8988T (cell line): ENCODE measurements at places on chromosomes 16 and 17.

DNA sequence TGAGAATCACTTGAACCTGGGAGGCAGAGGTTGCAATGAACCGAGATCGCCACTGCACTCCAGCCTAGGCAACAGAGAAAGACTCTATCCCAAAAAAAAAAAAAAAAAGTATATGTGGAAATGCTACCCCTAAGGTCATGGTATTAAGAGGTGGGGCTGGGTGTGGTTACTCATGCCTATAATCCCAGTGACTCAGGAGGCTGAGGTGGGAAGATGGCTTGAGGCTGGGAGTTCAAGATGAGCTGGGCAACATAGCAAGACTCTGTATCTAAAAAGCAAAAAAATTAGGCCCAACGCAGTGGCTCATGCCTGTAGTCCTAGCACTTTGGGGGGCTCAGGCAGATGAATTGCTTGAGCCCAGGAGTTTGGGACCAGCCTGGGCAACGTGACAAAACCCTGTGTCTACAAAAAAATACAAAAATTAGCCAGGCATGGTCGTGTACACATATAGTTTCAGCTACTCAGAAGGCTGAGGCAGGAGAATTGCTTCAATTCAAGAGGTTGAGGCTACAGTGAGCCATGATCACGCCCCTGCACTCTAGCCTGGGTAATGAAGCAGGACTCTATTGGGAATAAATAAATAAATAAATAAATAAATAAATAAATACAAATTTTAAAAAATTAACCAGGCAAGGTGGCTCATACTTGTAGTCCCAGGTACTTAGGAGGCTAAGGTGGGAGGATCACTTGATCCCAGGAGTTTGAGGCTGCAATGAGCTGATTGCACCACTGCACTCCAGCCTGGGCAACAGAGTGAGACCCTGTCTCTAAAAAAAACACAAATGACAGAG, 32.3 kb upstream of the NUFIP2 start:
- no peak for DNase-seq

DNA sequence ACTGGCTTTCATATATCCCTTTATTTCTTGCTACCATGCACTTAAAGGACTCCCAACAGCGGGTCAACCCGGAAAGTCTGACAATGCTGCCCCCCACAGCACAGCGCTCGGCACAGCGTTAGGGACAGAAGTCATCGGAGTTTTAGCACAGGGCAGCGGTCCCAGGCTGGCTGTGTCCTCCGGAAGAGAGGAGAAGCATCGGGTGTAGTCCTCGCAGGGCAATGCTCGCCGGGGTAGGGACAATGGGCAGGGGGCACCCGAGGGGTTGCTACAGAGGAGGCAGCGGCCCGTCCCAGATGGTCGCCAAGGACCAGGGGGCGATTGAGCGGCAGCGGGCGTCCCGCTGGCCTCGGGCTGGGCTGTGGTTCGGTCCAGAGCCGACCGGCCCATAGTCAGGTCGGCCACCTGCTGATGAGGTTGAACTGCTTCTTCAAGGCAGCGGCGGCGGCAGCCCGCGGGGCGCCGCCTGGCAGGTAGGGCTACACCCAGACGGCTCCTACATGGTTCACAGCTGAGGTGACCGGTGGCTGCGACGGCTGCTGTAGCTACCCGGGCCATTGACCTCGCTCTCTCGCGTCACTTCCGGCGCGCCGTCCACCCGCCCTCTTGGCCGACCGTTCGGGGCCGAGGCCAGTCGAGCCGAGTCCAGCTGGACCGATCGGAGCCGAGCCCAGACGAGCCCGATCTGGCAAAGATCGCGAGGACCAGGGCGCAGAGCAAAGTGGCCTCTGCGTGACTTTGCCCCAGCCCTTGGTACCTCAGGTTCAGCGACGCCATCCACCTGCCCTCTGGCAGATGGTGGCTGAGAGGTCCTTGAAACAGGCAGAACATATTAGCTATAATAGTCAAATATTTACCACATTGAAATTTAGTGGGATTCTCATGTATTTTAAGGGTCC, 4.7 kb upstream of the LCMT1 start:
- DNase-seq, result peak; percentile 72

- no peak for DNase-seq
These were observed 8.1 kb upstream of the PMP22 start for GRCh38 chr17:15273141-15273793.

GRCh38 chr17:38735161-38735997, 5.2 kb downstream of the CISD3 start:
- DNase-seq, result peak; percentile 75

DNA sequence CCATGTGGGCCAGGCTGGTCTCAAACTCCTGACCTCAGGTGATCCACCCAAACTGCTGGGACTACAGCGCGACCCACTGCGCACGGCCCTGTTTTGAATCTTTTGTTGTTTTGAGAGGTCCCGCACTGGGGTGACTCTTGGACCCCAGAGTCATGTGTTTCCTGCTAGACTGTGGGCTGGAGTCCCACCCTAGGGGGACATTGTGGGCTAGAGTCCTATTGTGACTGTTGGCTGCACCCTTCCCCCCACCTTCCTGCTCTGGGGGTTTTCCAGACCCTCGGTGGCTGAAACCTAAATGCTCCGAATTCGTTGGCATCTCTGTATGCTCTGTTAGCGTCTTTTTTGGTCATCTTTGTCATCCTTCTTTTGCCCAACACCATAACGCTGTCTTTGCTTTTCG, 16.0 kb downstream of the NUPR1 start:
- DNase-seq, result no peak

DNA sequence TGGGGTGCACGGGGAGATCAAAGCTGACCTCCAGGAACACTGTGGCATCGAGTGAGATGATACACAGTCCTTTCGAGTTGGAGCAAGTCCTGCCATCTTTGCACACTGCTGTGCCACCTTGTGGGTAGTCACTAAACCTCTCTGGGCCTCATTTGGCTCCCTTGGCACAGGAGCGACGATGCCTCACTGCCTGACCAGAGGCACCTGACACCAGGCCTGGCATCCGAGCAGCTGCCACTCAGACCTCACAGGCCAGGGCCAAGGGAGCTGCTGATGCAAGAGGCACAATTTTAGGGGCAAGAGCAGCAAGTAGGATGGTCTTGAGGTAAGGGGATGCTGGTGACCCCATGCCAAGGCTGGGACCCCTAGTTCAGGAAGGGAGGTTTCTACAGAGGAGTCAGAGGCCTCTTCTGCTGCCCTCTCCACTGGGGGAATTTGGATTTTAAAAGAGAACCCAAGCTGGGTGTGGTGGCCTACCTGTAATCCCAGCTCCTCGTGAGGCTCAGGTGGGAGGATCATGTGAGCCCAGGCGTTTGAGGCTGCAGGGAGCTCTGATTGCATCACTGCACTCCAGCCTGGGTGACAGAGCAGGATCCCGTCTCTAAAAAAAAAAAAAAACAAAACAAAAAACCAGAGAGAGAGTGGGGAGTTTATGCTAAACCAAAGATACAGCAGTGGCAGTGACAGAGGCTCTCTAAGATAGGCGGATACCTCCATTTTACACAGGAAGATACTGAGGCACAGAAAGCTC, 6.7 kb upstream of the ADGRG1 start:
- DNase-seq, result no peak

DNA sequence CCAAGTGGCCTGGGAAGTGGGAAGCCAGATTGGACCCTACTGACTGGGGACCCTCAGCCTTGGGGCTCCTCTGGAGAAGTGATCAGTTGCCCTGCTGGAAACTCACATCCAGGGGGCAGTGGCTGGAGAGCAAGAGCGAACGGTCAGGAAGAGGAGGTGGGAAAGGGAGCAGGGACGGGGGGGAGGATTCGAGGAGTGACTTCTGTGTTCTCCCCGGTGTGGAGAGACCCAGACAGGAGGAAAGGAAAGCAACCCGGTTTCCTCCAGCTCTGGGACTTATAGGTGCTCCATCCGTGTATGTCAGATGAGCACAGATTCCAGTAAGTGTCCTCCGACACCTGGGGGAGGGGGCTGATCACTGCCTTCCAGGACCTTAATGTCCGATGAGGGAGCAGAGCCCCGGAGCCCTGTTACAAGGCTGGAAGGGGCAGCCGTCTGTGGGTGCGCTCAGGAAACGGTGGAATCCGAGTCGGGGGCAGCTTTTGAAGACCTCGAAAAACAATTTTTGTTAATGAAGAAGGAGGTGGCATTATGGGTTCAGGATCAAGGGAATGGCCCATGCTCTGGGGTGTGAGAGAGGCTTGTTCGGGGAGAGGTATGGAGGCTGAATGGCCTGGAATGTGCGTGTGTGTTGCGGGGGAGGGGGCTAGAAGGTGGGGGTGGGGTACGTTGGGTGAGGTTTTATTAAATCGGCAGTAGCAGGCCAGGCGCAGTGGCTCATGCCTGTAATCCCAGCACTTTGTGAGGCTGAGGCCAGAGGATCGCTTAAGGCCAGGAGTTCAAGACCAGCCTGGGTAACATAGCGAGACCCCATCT, 34.8 kb upstream of the NDRG4 start:
- DNase-seq, result peak; percentile 98

- DNase-seq, result peak; percentile 31
These were observed 13.6 kb downstream of the CDH16 start for GRCh38 chr16:66904846-66905632.

- peak; percentile 73 for DNase-seq
These were observed 10.8 kb downstream of the HID1 start for GRCh38 chr17:74961657-74962350.

DNA sequence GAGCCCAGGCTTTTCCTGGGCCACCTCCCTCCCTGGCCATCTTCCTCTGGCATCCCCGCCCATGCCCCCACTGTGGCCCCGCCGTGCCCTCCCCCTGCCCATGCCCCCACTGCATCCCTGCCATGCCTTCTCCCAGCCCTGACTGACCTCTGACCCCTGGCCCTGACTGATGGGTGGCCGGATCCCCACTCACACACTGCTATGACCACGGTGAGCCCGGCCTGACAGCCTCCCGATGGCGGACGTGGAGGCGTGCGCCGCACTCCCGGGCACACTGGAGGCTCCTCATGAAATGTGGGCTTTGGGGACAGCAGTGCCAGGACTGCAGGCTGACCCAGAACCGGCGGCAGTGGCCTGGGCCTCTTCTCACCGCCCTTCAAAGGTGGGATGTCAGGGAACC, 10.6 kb upstream of the C1QTNF8 start:
- no peak for DNase-seq

- no peak for DNase-seq
These were observed 377.6 kb downstream of the CPPED1 start for GRCh38 chr16:12426122-12426521.
